Fibroblast of skin of left quadriceps (primary cell): ENCODE measurements at places on chromosomes 3 and 15.

DNA sequence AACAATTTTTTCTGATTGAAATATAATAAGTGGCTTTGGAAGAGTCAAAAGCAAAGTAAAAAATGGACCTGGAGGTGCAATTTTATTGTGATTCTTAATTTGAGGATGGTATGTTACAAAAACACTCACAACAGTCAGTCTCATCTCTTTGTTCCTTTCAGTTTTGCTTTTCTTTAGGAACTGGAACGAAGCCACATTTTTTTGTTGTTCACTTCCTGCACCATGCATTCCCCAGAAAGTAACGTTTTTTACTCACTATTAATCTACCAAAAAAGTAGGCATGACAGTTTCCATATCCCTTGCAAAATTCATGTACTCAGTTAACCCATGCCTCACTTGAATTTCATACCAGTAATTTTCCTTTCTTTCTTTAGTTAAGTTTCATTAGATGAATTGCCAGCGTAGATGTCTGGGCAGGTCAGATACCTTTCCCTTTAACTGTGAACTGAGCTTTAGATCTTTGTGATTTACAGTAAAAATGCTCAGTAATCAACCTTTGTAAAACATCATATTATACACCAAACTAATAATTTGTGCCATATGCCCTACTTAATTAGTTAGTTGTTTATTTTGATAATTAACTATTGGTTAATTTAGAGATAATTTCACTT lies 384.3 kb downstream of the ROBO1 start:
- peak; percentile 11 for DNase-seq

DNA sequence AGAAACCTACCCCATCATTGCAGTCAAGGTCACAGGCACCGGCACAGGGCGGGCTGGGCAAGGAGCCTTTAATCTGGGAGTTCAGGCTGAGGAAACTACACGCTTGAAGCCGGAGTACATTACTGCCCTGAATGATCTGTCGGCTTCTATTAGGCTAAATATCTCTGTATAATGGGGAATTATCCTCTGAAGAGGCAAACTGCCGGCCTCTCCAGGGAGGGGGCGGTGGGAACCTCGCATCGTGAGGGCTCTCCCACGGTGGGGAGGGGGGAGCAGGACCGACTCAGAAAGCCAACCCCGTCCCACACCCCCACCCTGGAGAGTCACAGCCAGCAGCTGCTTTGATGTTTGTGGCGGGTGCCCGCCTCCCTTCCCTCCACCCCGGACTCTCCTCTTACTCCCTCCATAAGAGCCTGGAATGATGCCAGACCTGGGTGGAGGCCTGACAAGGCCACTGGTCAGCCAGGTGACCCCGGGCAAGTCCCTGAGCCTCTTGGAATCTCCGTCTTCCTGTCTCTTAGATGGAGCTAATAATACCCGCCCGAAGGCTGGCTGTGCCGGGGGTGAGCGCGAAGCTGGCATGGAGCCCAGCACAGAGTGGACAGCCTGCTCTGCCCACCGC lies 63.4 kb upstream of the LINGO1 start:
- no peak for DNase-seq

DNA sequence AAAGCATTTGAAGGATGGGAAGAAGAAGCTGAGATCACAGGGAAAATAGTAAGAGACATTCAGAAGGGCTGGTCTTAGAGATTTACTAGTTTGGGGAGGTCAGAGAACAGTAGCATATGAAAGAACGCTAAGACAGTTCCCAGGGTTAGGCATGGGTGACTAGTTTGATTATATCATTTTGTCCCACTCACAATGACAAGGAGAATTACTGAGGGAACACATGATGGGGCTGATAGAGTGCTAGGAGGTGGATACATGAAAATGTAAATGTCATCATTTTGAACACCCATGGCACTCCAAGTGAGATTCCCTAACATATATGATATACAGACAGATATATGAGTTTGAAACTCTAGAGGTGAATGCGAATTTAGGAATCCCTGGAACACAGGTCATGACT lies 9.3 kb upstream of the TARS3 start:
- no peak for DNase-seq

DNA sequence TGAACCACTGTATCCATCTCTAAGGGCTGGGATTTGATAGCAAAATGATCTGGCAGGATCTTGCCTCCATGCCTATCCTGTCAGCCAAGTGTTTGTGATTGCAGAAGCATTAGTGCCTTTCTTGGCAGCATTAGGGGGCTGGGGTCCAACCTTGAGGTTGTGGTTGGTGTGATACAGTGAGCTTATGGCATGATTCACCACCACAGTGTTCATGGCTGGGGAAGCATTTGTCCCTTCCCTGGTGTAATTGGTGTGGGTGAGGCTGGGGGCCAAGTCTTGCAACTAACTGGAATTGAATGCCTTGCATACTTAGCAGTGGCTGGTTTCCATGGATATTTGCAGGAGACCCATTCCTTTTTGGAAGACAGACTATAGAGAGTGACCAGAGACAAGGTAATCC lies 271.0 kb upstream of the TBL1XR1 start:
- peak; percentile 96 for DNase-seq

GRCh38 chr3:196275126-196275525 lies 12.4 kb downstream of the PCYT1A start:
- no peak for DNase-seq

DNA sequence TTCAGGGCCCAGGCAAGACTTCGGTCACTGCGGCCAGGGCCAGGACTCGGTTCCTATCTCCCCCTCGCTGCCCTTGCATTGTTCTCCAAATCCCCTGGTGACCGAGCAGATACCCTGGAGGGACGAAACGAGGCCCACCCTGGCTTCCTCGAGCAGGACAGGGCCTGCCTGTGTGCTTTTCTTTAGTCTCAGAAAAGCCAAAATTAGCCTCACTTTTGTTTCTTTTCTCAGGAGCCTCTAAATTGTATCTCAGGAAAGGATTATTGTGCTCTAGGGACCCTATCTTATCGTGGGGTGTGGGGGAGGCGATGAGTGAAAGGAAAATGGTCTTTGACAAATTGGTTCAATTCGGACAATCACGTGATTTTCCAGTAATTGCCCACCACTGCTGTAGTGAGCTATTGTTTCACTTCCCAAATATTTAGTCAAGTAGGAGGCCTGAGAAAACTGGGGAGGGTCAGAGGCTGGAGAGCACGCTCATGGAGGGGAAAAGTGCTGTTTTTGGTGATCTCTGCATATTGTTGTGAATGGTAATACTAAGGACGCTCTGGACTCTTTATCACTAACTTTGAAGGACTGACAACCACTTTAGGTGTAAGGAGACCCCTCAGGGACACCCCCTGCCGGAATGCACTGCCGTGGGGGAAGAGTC lies 61.6 kb downstream of the TMEM44 start:
- no peak for DNase-seq

- DNase-seq = no peak
Observed at GRCh38 chr3:112136959-112137693, 4.1 kb upstream of the GCSAM start.

DNA sequence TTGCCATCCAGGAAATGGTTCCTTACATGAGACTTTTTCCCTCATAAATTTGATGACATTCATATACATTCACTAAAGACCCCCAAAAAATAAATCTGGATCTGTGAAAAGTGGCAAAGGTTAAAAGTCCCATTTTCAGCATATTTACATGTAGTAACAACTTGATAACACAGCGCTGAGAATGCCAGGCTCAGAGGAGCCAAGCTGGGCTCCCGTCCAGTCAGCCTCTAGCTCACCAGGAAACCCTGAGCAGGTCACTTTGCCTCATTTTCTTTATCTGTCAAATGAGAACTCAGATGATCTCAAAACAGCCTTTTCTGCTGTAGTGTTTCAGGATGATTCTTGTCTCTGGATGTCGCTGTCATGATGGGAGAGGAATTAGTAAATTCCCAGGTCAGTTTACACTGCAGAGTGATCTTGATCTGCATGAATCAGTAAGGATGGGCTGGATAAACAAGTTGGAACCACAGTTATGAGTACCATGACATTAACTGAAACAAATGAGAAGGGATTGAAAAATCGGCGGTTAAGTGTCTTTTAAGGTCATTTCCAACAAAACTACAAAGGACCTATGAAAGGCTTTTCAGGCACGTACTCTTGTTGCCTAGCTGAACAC lies 82.8 kb downstream of the PPARG start:
- no peak for DNase-seq
